NCI-H1694 (cell line): ENCODE measurements at places on chromosomes 5 and 9.

DNA sequence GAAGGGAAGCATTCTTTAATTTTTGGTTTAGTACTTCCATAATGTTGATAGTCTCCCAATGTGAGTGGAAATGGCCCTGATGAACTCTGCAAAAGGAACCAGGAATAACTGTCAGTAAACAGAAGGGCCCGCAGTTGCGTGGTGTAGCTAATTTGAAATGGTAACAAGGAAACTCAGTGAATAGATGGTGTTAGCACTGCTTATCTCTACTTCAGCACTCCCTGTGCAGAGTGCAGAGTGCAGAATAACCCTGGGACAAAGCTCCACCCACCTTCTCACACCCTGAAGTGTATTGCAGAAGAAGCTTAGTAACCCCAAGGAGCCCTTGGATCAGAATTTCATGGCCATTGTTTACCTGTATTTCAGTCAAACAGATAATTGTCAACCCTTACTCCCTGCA lies 158.9 kb downstream of the PCSK5 start:
- no peak for DNase-seq

DNA sequence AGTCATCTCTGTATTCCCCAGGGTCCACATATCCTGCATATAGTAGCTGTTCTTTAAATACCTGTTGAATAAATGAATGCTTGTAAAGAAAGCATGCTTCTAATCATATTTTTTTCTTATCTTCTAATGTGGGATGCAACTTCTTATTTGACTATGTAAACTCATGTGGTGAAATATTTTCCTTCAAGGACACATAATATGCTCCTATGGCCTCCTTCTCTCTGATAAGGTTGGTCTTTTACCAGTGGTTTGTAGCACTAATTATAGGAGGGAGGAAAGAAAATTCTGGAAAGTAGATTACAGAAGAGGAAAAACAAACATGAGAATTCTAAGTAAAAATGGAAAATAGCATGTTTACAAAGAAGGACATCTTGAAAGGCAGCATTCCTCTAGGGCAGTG lies 28.6 kb upstream of the C5orf63 start:
- DNase-seq = no peak

GRCh38 chr9:36566813-36567221 lies 5.9 kb upstream of the MELK start:
- no peak for DNase-seq

DNA sequence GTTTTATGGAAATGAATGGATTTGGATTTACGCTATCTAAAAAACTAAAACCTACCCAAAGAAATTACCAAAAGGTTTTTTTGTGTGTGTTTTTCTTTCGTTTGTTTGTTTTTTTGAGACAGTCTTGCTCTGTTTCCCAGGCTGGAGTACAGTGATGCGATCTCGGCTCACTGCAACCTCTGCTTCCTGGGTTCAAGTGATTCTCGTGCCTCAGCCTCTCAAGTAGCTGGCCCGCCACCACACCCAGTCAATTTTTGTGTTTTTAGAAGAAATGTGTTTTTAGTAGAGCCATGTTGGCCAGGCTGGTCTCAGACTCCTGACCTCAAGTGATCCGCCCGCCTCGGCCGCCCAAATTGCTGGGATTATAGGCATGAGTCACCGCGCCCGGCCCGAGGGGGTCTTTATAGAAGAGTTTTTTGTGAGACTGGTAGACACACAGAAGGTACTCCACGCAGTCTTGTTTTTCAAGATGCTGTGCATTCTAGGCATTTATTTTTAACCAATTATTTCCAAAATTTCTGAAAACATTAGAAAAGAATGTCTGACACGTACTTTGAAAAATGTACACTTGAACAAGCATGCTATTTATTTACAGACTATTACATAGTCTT lies 75.7 kb downstream of the NR6A1 start:
- no peak for DNase-seq

- no peak for DNase-seq
Observed at GRCh38 chr5:172052450-172053236, 46.2 kb upstream of the FBXW11 start.

DNA sequence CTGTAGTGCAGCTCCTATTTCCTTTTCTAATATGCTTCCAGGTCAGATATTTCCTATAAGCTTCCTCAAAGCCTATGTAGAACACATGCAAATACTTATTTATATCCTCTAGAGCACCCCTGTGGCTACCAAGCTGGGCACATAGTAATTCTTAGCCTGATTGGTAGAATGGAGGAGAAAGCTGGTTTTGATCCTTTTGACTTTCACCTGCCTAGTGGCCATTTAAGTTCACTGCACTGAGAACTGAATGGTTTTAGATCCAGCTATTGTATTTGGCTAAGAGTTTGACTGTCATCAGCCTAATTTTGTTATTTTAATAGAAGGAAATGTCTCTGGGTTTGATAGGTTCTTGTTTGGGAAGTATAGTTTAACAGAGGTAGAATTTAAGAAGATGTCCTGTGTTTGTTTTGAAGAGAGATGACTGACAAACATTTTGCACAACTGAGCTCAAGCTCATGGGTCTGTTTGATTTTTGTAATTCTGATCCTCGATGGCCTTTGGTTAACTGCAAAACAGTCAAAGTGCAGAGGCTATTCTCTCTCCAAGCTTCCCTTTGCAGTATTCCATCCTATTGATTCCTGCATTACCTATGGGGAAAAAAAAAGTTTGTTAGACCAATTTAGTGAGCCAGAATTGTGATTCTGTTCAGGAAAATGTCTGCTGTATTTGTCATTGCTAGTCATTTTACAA lies 85.4 kb downstream of the KCNN2 start:
- DNase-seq = no peak
